ENCODE measurements at places on chromosomes 7 and 10.

- DNase-seq = no peak
- no peaks in the 10 kb centered on the region for H3K4me1 ChIP-seq
- H3K36me3 ChIP-seq = no peaks in the 10 kb centered on the region
- H3K27me3 ChIP-seq = no peaks in the 10 kb centered on the region
Measured at GRCh38 chr7:15874774-15875173, 188.3 kb upstream of the MEOX2 start.

DNA sequence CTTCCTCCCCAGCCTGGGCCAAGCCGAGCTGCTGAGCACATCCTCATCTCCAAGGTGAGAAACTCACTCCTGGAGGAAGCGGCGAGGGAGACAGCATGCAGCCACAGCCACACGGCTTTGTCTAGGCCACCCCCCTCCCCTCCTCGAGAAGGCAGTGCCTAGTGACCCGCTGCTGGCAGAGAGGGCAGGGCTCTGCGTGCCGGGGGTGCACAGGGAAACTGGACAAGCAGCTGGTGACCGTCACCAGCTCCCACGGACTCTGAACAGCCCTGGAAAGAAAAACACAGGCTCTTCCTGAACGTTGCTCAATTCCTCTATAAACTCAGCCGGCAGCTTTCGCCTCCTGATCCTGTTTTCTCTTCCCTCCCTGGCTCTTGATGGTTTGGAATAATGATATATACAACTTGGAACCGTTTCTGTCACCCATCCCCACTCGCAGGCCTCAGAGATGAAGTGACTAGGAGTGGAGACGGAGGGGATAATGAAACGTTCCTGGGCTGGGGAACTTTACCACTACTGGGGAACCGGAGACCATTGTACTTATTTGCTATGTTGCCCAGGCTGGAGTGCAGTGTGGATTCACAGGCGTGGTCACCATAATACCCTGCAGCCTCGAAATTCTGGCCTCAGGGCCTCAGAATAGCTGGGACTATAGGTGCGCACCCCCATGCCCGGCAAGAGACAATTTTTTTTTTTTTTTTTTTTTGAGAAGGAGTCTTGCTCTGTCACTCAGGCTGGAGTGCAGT is 19.3 kb downstream of the PAPOLB start:
- H3K4me1 ChIP-seq = no peaks in the 10 kb centered on the region
- DNase-seq = no peak
- H3K27me3 ChIP-seq = peaks cover 3% of the 10 kb centered on the region
- no peak overlapping the region for H3K4me3 ChIP-seq
- no peak overlapping the region for H3K27ac ChIP-seq

DNA sequence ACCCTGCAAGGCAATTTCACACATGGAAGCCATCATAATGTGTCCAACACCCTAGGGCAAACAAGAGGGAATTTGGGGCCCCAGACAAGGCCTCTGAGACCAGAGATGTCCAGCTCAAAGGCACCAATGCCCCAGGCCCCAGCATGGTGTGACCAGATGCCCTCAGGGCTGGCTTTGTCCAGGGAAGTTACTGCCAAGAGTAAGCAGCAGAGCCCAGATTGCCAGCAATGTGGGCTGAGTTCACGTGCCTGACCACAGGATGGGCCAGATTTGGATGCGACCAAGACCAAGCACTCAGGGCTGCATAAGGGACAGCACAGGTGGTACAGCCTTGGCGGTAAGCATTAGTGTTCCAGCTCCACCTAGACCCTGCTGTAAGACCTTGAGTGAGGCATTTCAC is 12.7 kb downstream of the MYOF start:
- H3K27me3 ChIP-seq = no peaks in the 10 kb centered on the region
- no peak for DNase-seq
- H3K4me1 ChIP-seq = peaks cover 24% of the 10 kb centered on the region
- H3K27ac ChIP-seq = no peak overlapping the region

GRCh38 chr10:110511734-110512449 is 14.2 kb downstream of the DUSP5 start:
- no peak overlapping the region for H3K27ac ChIP-seq
- no peaks in the 10 kb centered on the region for H3K27me3 ChIP-seq
- no peak overlapping the region for H3K4me3 ChIP-seq
- DNase-seq = no peak

DNA sequence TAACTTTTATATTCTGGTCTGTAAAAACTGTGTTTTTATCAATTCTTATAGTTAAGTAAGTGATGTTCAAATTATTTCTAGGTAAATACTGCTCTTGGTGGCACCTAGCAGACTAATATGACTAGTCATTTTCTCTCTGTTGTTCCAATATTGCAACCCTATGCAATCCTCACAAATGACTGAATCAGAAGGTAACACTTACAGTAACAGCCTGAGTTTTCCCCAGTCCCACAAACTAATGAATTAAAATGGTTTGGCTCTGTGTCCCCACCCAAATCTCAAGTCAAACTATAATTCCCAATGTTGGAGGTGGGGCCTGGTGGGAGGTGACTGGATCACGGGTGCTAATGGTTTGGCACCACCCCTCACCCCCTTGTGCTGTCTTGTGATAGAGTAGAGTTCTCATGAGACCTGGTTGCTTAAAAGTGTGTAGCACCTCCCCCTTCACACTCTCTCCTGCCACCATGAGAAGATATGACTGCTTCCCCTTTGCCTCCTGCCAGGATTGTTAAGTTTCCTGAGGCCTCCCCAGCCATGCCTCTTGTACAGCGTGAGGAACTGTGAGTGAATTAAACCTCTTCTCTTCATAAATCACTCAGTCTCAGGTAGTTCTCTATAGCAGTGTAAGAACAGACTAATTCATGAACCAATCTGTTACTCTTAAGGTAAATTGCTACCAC is 43.5 kb downstream of the MTPN start:
- no peaks in the 10 kb centered on the region for H3K27me3 ChIP-seq
- no peaks in the 10 kb centered on the region for H3K4me1 ChIP-seq
- DNase-seq = no peak
- H3K4me3 ChIP-seq = no peak overlapping the region
- no peak overlapping the region for H3K27ac ChIP-seq

Data from SJCRH30 (cell line).